Endothelial cell (in vitro differentiated cells): ENCODE measurements at places on chromosomes 7 and 10. TPM values are rescaled to one million over a fixed set of nuclear protein-coding genes. Genes with fewer than 3 reads are reported as not detected.

The RINT1 gene
- total RNA-seq: 18.3 TPM

GRCh38 chr10:15712883-15713282 is 6.8 kb downstream of the ITGA8 start:
- DNase-seq: no peak
- H3K36me3 ChIP-seq: no peaks in the 10 kb centered on the region
- peaks cover 6% of the 10 kb centered on the region for H3K4me1 ChIP-seq
- H3K4me3 ChIP-seq: no peak overlapping the region
- H3K27me3 ChIP-seq: no peaks in the 10 kb centered on the region

GRCh38 chr7:31413766-31414165 is 73.2 kb upstream of the NEUROD6 start:
- no peaks in the 10 kb centered on the region for H3K36me3 ChIP-seq
- no peak for DNase-seq
- H3K4me3 ChIP-seq: no peak overlapping the region

DNA sequence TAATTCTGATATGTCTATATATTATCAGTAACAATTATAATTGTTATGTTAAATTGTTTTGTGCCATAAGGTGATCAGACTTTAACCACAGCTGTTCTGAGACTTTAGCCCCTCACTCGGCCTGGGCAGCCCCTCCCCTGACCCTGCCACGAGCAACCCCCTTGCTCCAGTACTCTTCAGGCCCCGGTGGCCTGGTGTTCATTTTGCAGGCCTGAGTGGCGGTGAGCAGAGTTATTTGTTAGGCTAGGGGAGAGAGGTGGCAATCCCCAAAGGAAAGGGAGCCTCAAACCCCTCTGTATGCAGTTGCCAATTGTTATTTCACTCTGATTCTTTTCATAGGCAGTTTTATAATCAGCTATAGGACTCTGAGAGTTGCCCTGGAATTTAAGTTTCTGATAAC is 22.9 kb upstream of the CREB3L2 start:
- no peak for DNase-seq
- no peaks in the 10 kb centered on the region for H3K36me3 ChIP-seq
- H3K27ac ChIP-seq: no peak overlapping the region
- H3K4me1 ChIP-seq: no peaks in the 10 kb centered on the region

GRCh38 chr7:116417593-116418345 is 81.8 kb upstream of the CAV2 start:
- peak; percentile 4 for DNase-seq
- peak overlapping the region; percentile 98 for H3K27ac ChIP-seq
- peaks cover 29% of the 10 kb centered on the region for H3K4me1 ChIP-seq
- no peaks in the 10 kb centered on the region for H3K27me3 ChIP-seq

- H3K27ac ChIP-seq: no peak overlapping the region
- DNase-seq: no peak
- H3K27me3 ChIP-seq: peaks cover 6% of the 10 kb centered on the region
- H3K36me3 ChIP-seq: no peaks in the 10 kb centered on the region
Measured at GRCh38 chr10:117788911-117789310, 246.4 kb downstream of the EMX2 start.

The AMPH gene
- total RNA-seq: 1.6 TPM

DNA sequence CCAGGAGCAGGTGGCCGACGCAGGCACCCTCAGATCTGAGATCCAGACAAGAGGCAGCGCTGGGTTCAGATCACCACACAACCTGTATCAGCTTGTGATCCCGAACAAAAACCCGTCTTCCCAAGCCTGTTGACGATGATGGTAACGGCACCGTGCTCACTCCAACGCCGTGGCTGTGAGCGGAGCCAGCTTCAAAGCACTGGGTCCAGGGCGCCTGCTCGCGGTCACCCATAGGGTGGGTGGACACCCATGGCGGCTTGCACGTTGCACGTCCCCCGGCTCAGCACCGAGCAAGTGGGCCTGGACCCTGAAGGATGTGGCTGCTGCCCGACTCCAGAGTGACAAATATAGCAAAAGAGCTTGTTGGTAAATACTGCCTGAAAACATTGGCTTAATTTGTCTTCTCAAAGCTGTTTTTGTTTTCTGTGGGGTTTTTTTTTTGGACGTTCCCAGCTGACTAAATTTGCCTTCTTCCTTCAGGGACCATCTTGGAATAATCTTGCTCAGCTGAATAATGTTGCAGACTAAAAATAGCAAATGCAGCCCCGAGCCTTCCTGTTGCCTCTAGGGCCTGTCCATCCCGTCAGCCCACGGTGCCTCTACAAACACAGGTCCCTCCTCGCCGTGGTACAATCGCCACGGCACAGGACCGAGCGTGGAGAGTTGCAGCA is 41.0 kb downstream of the FOXK1 start:
- H3K4me1 ChIP-seq: peaks cover 20% of the 10 kb centered on the region
- no peak for DNase-seq
- no peak overlapping the region for H3K27ac ChIP-seq
- H3K36me3 ChIP-seq: peaks cover 14% of the 10 kb centered on the region
- no peak overlapping the region for H3K4me3 ChIP-seq
- peaks cover 4% of the 10 kb centered on the region for H3K27me3 ChIP-seq

DNA sequence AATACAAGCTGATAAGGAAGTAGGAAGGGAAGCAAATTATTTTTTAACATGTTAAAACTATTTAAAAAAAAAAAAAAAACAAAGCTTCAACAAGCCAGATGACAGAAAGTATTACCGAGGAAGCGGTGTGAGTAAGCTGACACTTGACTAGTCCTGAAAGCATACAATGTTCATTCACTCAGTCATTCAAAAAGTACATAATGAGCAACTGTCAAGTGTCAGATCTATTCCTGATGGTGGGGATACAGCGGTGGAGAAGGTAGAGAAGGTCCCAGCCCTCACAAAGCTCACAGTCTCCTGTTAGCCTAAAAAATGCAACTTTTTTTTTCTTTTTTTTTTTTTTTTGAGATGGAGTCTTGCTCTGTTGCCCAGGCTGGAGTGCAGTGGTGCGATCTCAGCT is 40.0 kb downstream of the RAPGEF5 start:
- no peaks in the 10 kb centered on the region for H3K27me3 ChIP-seq
- H3K4me1 ChIP-seq: peaks cover 22% of the 10 kb centered on the region
- DNase-seq: no peak
- peaks cover 9% of the 10 kb centered on the region for H3K36me3 ChIP-seq
- H3K4me3 ChIP-seq: no peak overlapping the region

DNA sequence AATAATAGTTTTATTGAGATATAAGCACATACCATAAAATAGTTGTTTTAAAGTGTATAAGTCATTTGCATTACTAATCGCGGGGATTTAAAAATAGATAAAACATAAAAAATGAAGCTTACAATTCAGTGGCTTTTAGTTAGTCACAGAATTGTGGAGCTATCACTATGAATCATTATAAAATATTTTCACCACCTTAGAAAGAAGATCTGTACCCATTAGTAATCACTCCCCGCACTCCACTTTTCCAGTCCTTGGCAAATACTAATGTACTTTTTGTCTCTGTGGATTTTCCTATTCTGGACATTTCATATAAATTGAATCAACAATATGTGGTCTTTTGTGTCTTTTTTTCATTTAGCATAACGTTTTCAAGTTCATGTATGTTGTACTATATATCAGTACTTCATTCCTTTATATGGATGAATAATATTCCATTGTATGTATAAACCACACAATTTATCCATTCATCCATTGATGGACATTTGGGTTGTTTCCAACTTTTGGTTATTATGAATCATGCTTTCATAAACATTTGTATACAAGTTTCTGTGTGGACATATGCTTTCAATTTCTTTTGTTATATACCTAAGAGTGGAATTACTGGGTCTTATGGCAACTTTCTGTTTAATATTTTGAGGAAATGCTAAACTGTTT is 162.5 kb downstream of the MAGI2 start:
- no peaks in the 10 kb centered on the region for H3K36me3 ChIP-seq
- peaks cover under 1% of the 10 kb centered on the region for H3K4me1 ChIP-seq
- DNase-seq: no peak

- H3K4me1 ChIP-seq: no peaks in the 10 kb centered on the region
- H3K27ac ChIP-seq: no peak overlapping the region
- H3K27me3 ChIP-seq: peaks cover 1% of the 10 kb centered on the region
- no peak overlapping the region for H3K4me3 ChIP-seq
Measured at GRCh38 chr7:120916121-120916520, 34.5 kb upstream of the ING3 start.

The A1CF gene
- total RNA-seq: not detected

GRCh38 chr7:106744563-106745091 is 83.7 kb upstream of the CCDC71L start:
- no peak overlapping the region for H3K27ac ChIP-seq
- no peak for DNase-seq
- peaks cover 7% of the 10 kb centered on the region for H3K4me1 ChIP-seq
- H3K36me3 ChIP-seq: no peaks in the 10 kb centered on the region
- no peak overlapping the region for H3K4me3 ChIP-seq
- no peaks in the 10 kb centered on the region for H3K27me3 ChIP-seq

DNA sequence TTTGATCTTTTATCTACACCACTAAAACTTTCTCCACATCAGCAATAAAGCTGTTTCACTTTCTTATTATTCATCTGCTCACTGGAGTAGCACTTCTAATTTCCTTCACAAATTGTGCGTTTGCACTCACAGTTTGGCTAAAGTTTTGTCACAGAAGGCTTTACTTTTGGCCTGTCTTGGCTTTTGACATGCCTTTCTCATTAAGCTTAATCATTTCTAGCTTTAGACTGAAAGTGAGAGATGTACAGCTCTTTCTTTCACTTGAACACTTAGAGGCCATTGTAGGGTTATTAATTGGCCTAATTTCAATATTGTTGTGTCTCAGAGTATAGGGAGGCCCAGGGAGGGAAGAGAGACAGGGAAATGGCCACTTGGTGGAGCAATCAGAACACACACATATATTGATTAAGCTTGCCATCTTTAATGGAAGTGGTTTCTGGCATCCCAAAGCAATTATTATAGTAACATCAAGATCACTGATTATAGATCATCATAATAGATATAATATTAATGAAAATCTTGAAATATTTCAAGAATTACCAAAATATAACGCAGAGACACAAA is 512.5 kb downstream of the ETV1 start:
- no peaks in the 10 kb centered on the region for H3K27me3 ChIP-seq
- no peak overlapping the region for H3K27ac ChIP-seq
- DNase-seq: no peak
- H3K36me3 ChIP-seq: no peaks in the 10 kb centered on the region
- H3K4me3 ChIP-seq: no peak overlapping the region

The RASA4B gene
- 6.2 TPM for total RNA-seq

DNA sequence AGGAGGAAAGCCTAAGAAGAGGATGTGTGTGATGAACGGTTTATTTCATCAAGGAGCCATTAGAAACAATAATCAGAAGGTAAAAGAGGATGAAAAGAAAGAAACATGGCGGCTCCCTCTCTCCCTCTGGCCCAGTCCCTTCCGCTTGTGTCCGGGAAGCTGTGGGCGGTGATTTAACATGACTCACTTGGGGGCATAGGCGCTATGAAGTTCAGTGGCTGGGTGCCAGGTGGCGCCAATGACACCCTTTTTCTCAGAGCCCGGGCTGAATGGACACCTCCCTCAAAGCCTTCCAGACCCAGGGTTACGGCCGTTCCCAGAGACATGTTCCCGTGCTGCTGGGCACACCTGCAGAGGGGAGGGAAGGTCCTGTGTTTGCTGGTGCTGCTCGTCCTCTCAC is 244.0 kb downstream of the SKAP2 start:
- no peak overlapping the region for H3K27ac ChIP-seq
- peaks cover 2% of the 10 kb centered on the region for H3K27me3 ChIP-seq
- no peaks in the 10 kb centered on the region for H3K36me3 ChIP-seq
- H3K4me3 ChIP-seq: no peak overlapping the region
- peak; percentile 11 for DNase-seq

The KLF14 gene
- total RNA-seq: not detected

GRCh38 chr7:135164357-135165061 is 6.0 kb downstream of the CYREN start:
- H3K27ac ChIP-seq: peak overlapping the region; percentile 52
- DNase-seq: no peak
- H3K27me3 ChIP-seq: peaks cover 27% of the 10 kb centered on the region
- H3K4me3 ChIP-seq: peak overlapping the region; percentile 79

DNA sequence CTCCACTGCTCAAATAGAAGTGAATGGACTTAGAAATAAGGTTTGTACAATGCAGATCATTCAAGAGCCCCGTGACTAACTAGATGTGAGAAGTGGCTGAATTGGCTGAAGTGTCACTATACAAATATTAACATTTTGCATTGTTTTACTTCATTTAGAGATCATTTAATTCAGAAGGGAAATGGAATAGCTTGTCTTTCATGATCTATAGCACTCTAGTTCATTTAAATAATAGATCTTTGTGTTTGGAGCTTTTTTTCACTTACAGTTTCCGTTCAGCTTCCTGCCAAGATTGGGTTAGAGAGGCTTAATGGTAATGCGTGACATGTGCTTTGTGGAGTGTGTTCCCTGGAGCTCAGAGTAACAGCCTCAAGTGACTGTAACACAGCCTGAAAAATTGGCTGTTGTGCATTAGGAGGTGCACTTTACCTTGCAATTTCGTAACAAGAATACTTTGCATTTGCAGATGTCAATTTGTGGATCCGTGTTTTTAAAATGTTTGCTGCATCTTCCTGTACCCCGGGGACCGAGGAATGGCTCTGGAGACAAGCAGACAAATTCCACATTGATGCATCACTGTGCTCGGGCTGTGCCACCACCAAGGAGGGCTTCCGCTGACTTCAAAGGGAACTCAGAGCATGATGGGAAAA is 170.3 kb downstream of the NRP1 start:
- H3K27me3 ChIP-seq: peaks cover 4% of the 10 kb centered on the region
- DNase-seq: no peak
- H3K27ac ChIP-seq: no peak overlapping the region
- H3K36me3 ChIP-seq: no peaks in the 10 kb centered on the region

The PRDX3 gene
- 93.2 TPM for total RNA-seq

The C10orf88 gene
- total RNA-seq: 9.9 TPM

DNA sequence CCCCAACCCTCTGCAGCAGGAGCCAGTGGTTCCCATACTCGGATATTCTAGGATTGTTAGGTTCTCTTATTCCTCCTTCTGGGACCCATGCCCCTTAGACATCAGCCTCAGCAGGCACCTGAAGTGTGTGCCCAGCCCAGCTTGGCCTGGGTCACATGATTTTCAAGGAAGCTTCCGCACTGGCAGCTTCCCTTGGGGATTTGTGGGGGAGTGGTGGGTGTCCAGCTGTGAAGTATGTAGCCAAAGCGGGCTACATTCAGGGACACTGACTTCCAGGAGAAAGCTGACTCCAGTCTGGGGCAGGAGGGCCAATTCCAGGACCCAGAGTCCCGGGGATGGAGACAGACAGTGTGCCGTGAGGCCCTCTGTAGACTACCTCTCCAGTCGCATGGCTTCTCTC is 1.3 kb downstream of the LDB1 start:
- peak overlapping the region; percentile 95 for H3K4me3 ChIP-seq
- no peak for DNase-seq
- H3K27me3 ChIP-seq: peaks cover 17% of the 10 kb centered on the region
- H3K27ac ChIP-seq: peak overlapping the region; percentile 80

- H3K36me3 ChIP-seq: no peaks in the 10 kb centered on the region
- no peaks in the 10 kb centered on the region for H3K4me1 ChIP-seq
- H3K4me3 ChIP-seq: no peak overlapping the region
- H3K27me3 ChIP-seq: no peaks in the 10 kb centered on the region
Measured at GRCh38 chr10:43824934-43825333, 176.3 kb upstream of the ZNF32 start.
